T47D (cell line): ENCODE measurements at places on chromosomes 2 and 18.

- no peak for DNase-seq
Observed at GRCh38 chr2:85999061-85999831, 106.4 kb downstream of the POLR1A start.

DNA sequence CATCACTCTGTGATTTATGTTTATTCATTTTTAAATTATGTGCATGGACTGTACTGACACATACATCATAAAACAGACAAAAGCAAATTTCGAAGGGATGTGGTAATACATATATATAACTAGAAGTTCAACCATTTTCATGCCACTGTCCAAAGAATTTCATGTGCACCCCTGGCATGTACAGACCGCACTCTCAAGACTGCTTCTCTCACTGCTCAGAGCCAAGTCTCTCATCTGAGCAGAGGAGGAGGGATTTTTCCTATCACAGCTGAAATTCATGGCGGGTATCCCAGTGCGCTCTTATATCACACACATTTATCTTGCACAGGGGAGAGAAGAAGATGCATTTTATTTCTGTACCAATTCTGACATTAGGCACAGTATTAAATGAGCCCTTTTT lies 5.9 kb downstream of the TMEM178A start:
- DNase-seq, result no peak

DNA sequence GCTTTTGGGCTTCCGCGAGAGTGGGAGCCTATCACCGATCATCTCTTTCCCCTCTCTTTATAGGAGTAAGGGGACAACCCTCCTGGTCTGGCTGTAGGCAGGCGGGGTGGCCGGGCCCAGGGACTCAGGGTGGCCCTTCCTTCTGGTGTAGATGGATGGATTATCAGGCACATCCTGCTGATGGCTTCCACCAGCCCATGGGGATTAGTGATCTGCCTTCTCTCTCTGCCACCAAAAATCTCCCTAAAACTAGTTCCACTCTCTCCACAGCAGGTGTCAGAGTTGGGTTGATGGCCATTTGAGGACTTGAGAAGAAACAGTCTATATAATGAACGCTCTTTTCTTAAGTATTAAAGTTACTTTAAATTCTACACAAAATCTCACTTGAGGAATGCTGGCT lies 37.4 kb downstream of the NCK2 start:
- DNase-seq, result no peak

GRCh38 chr2:27448381-27448780 lies 6.2 kb downstream of the KRTCAP3 start:
- DNase-seq, result no peak

DNA sequence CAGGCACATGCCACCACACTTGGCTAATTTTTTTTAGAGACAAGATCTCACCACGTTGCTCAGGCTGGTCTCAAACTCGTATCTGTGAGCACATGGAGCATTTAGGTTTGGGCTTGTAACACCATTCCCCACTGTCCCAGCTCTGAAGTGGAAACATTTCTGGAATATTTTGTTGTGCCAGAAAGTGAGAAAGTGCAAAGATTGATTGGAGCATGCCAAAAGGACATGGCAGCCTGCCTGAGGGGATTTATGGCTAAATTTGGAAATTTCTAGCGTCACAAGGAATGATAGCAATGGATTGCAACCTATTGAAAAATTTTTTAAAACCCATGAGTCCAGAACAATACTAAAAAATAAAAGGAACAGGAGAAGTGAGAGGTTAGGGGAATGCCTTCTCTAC lies 136.8 kb downstream of the ESCO1 start:
- no peak for DNase-seq

DNA sequence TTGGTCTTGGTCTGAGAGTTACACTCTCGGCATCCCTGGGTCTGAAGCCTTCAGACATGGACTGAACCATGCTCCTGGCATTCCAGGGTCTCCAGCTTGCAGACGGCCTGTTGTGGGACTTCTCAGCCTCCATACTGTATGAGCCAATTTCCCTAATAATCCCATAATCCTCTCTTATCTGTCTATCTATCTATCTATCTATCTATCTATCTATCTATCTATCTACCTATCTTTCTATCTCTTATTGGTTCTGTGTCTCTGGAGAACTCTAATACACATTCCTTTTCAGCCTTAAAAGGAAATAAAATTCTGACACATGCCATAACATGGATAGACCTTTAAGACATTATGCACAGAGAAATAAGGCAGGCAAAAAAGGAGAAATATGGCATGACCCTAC lies 24.4 kb downstream of the SLC39A6 start:
- no peak for DNase-seq

- DNase-seq, result no peak
Observed at GRCh38 chr18:60596928-60597327, 224.4 kb upstream of the MC4R start.

DNA sequence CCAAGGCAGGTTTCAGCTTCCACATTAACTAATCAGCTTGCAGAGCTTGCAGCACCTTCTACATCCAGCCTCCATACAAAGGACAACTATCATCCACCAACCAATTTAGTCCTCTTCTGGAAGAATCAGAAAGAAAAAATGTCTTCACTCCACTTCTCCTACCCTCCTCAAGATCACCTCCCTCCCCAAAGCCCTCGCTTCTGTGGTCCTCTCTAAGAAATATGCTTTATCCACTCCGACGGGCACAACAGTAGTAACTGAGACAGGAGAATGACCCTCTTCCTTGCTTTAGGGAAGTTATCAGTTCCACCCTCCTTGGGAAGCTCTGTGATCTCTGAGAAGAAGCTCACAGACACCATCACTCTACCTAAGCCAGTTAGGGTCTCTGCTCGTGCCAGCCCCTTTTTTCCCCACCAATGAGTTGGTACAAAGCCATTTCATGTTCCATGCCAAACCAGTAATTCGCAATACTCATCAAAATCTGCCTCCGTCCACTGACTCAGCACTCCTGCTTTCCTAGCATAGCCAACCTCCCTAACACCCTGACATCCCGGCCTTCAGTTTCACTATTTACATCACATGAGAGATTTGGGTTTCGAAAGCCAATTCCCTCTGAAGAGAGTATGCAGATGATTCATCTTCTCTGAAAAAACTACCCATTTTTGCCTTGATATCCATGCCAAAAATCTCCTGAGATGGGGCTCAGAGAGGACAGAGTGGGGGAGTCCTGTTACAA lies 114.1 kb upstream of the PKDCC start:
- DNase-seq, result no peak

DNA sequence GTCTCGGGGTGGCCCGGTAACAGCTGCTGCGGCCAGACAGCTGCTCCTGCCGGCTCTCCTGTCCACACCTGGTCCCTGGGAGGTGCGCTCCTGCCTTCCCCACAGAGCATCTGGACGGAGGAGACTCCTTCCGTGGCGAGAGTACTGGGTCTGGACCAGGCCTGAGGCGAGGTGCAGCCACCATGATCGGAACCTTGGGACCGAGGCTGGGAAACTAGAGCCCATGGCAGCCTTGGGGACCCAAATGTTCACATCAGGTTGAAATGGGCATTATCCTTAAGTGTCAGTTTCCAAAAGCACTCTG lies 628 bp downstream of the GIGYF2 start:
- DNase-seq, result peak; percentile 13

DNA sequence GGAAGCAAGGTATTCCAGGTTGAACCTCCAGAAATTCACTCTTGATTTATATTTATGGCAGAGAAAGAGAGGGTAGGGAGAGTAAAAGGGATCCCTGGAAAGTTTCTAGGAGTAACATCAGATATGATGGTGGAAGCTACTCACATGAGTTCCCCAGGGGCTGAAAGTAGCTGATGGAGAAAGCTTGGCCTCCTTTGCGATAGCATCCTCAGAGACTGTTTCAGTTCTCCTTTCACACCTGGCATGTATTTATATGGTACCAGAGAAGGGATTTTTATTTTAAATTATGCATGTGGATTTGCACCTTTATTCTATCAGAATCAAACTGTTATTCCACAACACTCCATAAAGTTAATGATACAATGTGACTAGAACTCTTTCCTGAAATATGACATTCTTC lies 126.3 kb upstream of the OSR1 start:
- no peak for DNase-seq

DNA sequence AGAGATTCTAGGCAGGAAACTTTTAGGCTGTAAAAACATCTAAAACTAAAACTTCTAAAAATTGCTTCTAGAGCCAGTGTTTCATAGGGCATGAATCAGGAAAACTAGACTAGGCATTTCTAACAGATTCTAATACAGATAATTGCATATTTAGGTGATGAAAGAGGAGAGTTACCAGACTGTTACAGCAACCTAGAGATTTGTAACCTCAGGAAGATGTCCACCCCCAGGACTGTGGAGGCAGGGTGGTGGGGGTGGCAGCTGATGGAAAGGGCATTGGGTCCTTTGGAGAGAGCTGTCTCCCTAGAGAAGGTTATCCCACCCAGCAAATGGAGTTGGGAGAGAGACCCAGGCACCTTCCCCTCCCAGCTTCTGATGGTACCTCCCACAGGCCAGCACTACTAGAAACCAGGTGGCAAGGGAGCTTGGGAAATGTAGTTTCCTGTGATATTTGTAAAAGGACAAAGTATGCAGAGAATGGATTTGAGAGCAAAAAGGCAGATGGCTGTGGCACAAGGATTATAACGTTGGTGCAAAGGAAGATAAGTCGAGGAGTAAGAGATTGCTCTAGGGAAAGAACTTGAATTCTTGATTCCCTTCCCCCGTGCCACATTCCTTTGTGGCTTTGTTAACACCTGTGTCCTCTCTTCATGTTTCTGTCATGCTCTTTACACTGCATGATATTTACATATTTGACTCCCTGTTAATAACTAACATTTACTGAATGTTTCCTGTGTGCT lies 75.6 kb upstream of the MGAT5 start:
- no peak for DNase-seq

DNA sequence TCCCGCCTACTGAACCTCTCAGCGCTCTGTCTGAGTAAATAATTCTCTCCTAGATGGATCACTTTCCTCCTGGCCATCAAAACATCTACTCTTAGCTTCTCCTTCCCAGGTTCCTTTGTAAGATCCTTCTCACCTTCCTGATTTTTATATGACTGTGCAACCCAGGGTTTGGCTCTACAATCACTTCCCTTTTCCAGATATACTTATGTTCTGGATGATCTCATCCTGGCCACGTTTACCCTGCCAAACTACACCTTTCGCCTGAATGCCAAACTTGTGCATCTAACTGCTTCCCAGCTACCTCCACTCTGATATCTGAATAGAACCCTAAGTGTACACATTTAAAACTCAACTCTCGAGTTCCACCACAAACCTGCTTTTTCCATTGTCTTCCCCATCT lies 290.5 kb upstream of the REV1 start:
- DNase-seq, result no peak

GRCh38 chr2:8003462-8004075 lies 678.3 kb upstream of the ID2 start:
- no peak for DNase-seq

- DNase-seq, result no peak
Observed at GRCh38 chr2:65937379-65938160, 497.4 kb upstream of the MEIS1 start.

GRCh38 chr2:176128172-176128981 lies 1.1 kb upstream of the HOXD8 start:
- no peak for DNase-seq

DNA sequence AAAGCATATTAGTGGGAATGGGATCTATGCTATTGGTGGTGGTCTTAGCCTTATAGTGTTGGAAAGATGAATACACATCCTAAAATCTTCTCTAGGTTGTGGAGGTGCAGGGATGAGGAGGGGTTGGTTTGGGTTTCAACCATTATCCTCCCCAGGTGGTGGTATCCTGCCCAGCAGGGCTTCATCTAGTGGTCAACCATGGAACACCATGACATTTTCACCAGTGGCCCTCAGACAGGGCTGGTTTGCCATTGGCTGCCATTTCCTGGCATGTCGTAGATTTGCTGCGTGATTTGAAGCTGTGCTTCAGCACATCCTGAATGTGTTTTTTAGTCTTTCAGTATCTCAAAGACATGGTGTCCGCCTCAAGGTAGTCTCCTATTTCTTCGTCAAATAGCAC lies 391.2 kb upstream of the HNRNPA3 start:
- no peak for DNase-seq

DNA sequence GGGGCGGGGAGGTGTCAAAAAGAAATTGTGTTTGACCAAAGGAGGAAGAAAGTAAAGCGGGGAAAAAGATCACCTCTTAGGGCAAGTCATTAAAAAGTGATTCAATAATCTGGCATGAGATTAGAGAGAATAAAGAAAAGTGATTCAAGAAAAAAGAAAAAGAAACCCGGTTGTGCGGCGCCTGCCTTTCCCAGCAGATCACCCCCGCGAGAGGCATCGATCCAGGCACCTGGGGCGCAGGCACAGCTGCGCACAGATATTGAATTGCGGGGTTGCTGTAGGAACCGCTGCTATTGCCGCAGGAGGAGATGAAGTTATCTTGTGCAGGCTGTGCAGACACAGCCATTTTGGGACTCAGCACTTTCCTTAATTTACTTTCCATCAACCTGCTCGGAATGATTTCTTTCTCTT lies 71.2 kb downstream of the PLB1 start:
- DNase-seq, result no peak

DNA sequence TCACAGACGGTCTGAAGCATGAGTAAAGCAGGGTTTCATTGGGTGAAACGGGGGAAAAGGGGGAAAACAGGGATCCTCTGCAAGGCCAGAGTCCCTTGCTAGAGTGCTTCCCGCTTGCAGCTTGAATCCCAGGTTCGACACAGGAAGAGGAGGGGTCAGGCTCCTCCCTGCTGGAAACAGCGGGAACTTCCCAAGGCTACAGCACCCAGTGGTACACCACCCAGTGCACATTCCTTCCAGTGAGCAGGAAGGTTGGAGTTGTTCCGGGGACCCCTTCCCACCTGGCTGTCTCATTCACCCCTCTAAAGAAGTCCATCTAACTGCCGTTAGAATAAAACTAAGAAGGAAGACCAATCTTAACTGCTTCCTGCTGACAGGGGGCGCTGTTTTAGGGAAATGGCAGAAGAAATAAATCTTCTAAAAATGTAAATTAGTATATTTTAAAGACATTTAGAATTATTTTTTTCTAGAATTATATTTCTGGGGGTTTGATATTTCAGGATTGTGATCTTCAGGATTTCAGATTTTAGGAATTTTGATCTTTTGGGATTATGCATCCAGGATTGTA lies 230.9 kb downstream of the RBM43 start:
- DNase-seq, result no peak

DNA sequence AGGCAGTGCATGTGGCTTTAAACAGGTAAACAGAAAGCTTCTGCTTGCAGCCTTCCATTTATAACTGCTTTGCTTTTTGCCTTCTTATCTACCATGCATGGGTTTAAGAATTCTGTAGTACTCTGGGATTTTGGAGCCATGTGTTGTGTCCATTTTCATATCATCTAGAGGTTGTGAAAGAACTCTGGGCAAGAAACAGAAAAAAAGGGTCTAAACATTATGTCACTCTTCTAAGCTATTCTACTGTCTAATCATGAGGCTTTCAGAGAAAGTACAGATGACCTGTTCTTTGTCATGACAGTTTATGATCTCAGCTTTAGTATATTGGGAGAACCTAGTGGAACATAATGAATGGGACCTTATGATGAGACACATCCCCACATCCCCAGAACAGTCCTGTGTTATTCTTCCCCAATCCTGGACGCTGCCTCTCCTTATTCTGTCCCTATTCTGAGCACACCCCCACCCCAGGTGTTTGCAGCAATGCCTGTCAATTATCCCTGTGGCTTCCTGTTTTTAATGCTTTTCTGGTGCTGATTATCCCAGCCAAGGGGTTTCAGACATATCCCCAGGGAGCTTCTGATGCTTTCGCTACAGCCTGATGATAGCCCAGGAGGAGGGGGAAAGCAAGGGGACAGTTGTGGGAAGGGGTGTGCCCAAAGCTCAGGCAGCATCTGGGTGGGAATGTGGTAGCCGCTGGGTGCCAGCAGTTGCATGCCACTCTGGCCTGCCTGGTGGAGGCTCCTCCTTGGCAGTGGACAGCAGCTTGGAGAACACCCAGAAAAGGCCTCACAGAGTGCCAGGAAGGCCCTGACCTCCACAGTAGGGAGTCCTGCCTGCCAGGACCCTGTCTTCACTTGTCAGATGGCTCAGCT lies 169.5 kb upstream of the MAP3K20 start:
- DNase-seq, result no peak
